NCI-H1436 (cell line): ENCODE measurements at places on chromosomes 4 and X.

GRCh38 chrX:153662266-153662665 is 11.3 kb downstream of the PNCK start:
- DNase-seq: no peak

DNA sequence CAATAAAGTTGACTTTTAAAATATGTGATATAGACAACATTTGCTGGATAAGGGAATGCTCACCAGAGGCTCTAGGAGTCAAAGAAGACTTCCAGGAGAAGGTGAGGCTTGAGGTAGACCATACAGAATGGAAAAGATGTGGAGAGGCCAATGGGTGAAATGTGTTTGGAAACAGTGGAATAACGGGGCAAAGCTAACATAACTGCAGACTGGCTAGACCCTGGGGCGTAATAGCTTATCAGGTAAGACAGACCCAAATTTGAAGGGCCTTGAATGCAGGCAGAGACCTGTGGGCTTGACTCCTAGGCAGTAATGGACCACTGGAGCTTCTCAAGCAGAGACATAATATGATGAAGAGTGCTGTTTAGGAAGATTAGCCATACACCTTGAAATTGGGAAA is 25.4 kb downstream of the GPC3 start:
- no peak for DNase-seq

GRCh38 chr4:184574861-184575260 is 74.4 kb downstream of the CASP3 start:
- DNase-seq: no peak

GRCh38 chr4:134780244-134780643 is 578.7 kb upstream of the PABPC4L start:
- no peak for DNase-seq

DNA sequence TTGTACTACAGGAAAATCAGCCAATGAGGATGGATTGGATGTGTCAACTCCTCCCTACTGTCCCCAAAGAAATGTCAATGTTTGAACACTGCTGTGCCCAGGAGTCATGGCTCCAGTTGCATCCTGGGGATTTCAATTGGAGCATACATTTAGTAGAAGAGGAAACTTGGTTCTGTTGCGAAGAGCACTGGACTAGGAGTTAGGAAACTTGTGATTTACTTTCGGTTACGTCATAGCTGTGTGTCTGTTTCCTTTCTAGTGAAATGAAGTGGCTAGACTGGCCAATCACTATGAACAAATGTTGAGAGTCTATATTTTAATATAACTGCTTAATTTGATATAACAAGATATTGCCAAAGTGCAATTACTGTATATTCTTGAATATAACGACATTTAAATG is 35.2 kb downstream of the ARL9 start:
- DNase-seq: no peak

GRCh38 chrX:12949927-12950656 is 24.8 kb upstream of the TMSB4X start:
- no peak for DNase-seq

DNA sequence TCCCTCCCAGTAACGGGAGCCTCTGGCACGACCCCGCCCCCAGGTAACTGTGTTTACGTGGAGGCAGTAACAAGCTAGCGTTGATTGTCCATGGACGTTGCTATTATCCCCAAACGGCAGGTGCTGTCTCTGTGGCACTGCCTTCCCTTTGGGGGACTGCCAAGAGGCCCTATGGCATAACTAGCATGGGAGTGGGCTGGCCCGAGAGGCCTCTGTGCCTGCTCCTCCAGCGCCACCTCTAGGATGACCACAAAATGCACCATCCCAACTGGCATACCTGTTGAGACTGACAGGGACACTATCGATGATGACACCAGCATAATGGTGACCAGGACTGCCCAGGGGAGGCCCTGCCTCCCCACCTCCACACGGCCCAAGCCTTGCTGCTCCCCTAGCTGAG is 1.5 kb downstream of the SRPK3 start:
- peak; percentile 96 for DNase-seq

- no peak for DNase-seq
Measured at GRCh38 chr4:168604496-168605373, 107.9 kb downstream of the PALLD start.

DNA sequence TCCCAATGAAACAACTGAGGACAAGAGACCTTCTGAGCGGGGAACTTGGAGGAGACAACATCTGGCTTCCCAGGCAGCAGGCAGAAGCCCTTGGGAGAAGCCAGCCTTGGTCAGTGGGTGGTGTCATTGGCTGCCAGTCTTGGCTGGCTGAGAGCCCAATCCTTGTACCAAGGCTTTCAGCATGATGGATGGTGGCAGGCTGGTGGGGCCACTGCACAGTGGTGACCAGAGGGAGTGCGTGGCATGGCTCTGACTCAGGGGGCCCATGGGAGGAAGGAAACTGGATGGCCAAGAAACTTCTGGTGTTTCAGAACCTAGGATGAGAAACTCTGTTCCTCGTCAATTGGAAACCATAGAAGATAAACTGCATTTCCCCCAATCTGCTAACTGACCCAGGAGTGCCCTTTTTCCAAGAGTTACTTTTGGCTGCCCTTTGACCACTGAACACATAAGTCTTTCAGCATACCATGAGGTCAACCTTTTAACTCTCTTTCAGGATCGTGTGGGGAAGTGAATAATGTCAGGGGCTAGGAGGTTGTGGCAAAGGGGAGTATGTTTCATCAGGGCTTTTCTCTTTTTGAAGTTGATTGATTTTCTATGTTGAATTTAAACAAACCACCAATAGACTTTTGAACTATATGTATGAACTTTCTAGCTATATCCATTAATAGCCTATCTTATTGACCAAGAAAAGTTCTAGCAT is 60.9 kb downstream of the SOWAHB start:
- no peak for DNase-seq

GRCh38 chr4:74772783-74773182 is 21.5 kb downstream of the BTC start:
- DNase-seq: no peak
